ENCODE measurements at places on chromosomes 16 and 17.

GRCh38 chr16:13060932-13061331 lies 159.5 kb downstream of the SHISA9 start:
- DNase-seq: no peak
- no peak overlapping the region for H3K27ac ChIP-seq
- H3K4me1 ChIP-seq: no peaks in the 10 kb centered on the region
- no peak overlapping the region for H3K4me3 ChIP-seq
- no peaks in the 10 kb centered on the region for H3K36me3 ChIP-seq

GRCh38 chr16:72018470-72018869 lies 9.9 kb downstream of the DHODH start:
- H3K4me3 ChIP-seq: no peak overlapping the region
- H3K4me1 ChIP-seq: peaks cover 6% of the 10 kb centered on the region
- no peaks in the 10 kb centered on the region for H3K27me3 ChIP-seq
- DNase-seq: no peak

- no peaks in the 10 kb centered on the region for H3K4me1 ChIP-seq
- no peak for DNase-seq
Observed at GRCh38 chr17:4358154-4358553, 8.3 kb downstream of the UBE2G1 start.

DNA sequence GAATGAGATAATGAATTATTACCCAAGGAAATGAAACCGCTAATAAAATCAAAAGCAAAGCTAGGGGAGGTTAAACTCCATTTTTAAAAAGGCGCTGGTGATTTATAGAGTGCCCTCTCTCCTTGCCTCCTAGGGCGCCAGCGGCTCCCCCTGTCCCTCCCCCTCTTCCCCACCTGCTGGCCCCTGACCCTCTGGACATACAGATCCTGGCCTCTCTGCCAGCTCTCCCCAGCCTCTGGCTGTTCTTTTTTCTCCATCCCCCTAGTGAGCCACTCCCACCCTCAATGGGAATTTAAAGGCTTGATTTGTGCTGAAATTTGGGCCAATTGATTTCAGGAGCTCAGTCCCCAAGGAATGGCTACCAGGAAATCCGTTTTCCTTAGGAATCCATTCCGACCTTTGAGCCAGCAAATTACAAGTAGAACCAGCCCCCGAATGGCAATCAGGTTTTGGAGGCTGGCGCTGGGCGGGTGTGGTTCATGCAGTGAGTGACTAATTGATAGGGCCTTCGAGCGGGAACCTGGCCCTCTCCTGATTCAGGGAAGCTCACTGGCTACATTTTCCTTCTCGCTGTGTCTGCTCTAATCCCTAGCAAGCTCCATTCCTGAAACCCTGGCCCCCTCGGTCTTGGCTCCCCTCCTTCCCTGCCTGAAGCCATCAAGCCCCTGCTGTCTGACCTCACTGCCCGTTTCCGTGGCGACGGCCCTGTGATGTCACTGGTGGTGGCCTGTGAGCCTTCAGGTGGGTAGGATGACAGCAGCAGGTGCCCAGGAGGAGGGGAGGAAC lies 141.9 kb upstream of the SDK2 start:
- H3K27ac ChIP-seq: no peak overlapping the region
- H3K4me3 ChIP-seq: no peak overlapping the region
- H3K27me3 ChIP-seq: no peaks in the 10 kb centered on the region
- no peaks in the 10 kb centered on the region for H3K4me1 ChIP-seq
- H3K36me3 ChIP-seq: no peaks in the 10 kb centered on the region
- DNase-seq: no peak

DNA sequence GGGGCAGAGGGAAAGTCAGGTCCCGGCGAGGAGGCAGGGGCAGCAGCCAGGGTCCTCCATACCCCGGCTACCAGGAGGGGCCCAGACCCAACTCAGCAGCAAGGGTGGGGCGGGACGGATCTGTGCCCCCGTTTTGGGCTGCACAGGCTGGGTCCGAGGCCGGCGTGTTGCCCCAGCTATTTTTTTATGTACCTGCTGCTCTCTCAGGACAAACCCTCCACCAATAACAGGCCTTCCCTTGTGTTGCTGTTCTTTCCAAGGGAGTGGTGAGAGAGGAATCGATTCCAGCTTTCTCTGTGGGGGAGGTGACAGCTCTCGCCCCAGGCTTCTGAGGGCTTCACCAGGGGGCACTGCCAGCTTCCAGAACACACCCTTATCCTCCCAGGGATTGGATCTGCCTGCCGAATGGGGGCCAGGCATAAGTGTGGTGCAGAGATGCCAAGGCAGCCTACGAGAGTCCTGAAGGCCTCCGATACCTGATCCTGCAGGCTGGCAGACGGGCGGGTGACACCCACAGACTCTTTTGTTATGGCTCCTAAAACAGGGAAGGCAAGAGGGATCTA lies 22.3 kb downstream of the RTN4RL1 start:
- no peaks in the 10 kb centered on the region for H3K36me3 ChIP-seq
- H3K4me1 ChIP-seq: peaks cover 15% of the 10 kb centered on the region
- no peak overlapping the region for H3K4me3 ChIP-seq
- no peak for DNase-seq

DNA sequence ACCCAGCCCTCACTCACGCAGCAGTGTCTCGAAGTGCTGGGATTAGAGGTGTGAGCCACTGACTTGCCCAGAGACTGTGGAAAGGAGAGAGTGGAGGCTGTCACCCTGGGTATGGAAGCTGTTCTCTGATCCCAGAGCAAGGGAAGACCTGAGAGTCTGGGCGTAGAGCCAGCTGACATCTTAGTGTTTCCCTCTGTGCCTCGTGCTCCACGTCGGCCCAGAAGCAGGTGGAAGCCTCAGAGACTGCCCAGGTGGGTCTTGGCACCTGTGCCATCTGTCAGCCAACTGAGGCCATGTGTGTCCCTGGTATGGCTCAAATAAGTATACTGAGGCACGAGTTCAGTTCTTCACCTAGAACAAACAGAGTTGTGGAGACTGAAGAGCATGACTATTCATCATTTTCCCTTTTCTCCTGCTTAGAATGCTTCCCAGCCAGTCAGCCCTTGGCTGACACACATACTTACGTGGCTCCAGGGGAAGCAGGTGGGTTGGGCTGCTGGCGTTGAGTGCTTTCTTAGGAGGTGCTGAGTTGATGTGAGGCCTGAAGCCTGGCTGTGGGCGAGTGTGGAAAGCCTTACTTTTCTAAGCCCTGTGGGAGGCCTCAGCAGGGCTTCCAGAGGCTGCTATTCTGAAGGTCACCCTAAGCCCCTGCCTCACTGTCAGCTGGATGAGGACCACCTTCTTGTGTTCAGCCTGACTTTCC lies 8.1 kb downstream of the CTRL start:
- H3K4me3 ChIP-seq: no peak overlapping the region
- no peaks in the 10 kb centered on the region for H3K4me1 ChIP-seq
- no peaks in the 10 kb centered on the region for H3K27me3 ChIP-seq
- no peak overlapping the region for H3K27ac ChIP-seq
- no peak for DNase-seq
